ENCODE measurements at places on chromosomes 4 and X. TPM values are rescaled to one million over a fixed set of nuclear protein-coding genes. Genes with fewer than 3 reads are reported as not detected.

ADH1C gene
- total RNA-seq = 11.7 TPM

GRCh38 chrX:4936315-4936714 is 1222.9 kb upstream of the PRKX start:
- no peak overlapping the region for H3K4me3 ChIP-seq
- no peaks in the 10 kb centered on the region for H3K36me3 ChIP-seq
- H3K27ac ChIP-seq = no peak overlapping the region
- H3K27me3 ChIP-seq = no peaks in the 10 kb centered on the region
- DNase-seq = no peak

DNA sequence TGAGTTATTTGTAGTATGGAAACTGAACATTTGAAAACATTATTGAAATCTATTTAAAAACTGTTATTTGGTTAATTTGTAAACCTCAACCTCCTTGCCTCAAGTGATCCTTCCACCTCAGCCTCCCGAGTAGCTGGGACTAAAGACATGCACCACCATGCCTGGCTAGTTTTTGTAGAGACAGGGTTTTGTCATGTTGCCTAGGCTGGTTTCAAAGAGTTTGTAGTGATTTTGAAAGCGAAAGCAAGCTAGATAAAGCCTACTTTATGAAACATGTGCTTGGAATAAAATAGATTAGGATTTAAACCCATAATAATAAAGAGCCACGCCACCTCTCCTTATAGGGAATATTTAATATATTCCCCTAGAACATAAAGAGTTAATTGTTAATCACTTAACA is 23.5 kb downstream of the ARSJ start:
- H3K4me1 ChIP-seq = no peaks in the 10 kb centered on the region
- H3K36me3 ChIP-seq = no peaks in the 10 kb centered on the region
- no peak overlapping the region for H3K27ac ChIP-seq

DNA sequence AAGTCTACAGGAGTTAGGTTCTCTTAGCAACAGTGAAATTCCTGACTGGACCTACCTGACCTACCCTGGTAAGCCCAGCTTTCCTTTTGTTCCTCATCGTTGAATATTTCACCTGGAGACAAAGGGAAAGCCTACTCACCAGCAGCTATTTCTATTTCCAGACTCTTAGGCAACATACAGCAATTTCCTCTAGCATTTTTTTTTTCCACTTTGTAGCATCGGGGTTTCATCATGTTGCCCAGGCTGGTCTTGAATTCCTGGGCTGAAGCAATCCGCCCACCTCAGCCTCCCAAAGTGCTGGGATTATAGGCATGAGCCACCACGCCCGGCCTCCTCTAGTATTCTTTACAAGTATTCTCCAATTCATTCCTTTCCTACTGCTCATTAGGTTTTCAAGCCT is 6.8 kb upstream of the S100G start:
- no peaks in the 10 kb centered on the region for H3K4me1 ChIP-seq
- no peak overlapping the region for H3K4me3 ChIP-seq
- DNase-seq = no peak
- no peak overlapping the region for H3K27ac ChIP-seq
- peaks cover 2% of the 10 kb centered on the region for H3K36me3 ChIP-seq

DNA sequence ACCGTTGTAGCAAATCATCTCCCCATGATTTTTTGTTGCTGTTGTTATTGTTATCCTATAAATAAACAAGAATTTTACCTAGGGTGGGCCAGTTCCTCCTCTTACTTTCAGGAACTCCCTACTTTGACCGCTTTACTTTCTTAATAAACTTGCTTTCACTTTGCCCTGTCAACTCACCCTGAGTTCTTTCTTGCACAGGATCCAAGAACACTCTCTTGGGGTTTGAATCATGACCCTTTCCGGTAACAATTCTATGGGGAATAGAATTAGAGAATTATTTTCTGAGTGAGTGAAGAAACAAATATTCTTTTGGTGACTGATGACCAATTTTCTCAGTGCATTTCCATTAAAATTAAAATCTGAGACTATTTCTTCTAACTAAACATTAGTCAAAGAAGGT is 584.0 kb upstream of the TENM3 start:
- no peaks in the 10 kb centered on the region for H3K27me3 ChIP-seq
- no peaks in the 10 kb centered on the region for H3K4me1 ChIP-seq
- no peak overlapping the region for H3K27ac ChIP-seq
- no peaks in the 10 kb centered on the region for H3K36me3 ChIP-seq

SPANXA1 gene
- total RNA-seq = not detected

DNA sequence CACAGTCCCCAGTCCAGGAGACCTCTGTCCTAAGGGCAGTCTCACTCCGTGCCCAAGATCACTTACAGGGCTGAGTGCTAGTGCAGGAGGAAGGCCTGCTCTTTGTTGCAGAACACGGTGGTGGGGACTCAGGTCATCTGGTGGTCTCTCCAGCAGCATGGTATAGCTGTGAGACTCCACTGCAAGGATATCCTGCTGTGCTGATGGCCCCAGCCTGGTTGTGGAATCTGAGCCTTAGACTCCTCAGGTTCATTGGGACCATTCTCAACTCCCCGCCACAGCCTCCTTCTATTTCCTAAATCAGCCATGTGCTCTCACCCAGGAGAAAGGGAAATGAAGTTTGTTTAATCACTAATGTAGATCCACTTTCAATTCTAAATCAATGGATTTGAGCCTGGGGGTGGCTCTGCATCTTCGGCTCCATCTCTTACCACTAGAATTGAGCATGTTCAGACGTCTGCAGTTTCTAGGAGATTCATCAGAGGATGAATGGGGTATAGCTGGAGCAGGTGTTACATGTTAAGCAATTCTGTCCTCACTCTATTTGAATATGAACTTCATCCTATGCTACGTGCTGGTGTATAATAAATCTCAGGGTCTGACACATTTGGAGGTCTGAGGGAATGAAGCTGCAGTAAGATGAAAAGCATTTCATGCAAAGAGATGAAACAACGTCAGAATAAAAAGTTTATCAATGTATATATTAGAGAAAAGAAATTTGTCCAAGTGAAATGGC is 189.2 kb downstream of the MGST2 start:
- H3K27me3 ChIP-seq = no peaks in the 10 kb centered on the region
- H3K36me3 ChIP-seq = no peaks in the 10 kb centered on the region
- no peaks in the 10 kb centered on the region for H3K4me1 ChIP-seq
- no peak for DNase-seq
- H3K27ac ChIP-seq = no peak overlapping the region

VEGFD gene
- 4.8 TPM for total RNA-seq

RBM46 gene
- total RNA-seq = not detected

MEPE gene
- not detected for total RNA-seq

MAGEC1 gene
- total RNA-seq = not detected

PCSK1N gene
- total RNA-seq = 0.45 TPM

GRCh38 chrX:20665481-20665880 is 398.8 kb upstream of the RPS6KA3 start:
- DNase-seq = no peak
- no peaks in the 10 kb centered on the region for H3K27me3 ChIP-seq
- H3K4me3 ChIP-seq = no peak overlapping the region
- H3K27ac ChIP-seq = no peak overlapping the region
- no peaks in the 10 kb centered on the region for H3K4me1 ChIP-seq

LRIT3 gene
- 0.36 TPM for total RNA-seq

- H3K36me3 ChIP-seq = no peaks in the 10 kb centered on the region
- DNase-seq = peak; percentile 92
- H3K4me3 ChIP-seq = peak overlapping the region; percentile 44
- no peak overlapping the region for H3K27ac ChIP-seq
- no peaks in the 10 kb centered on the region for H3K27me3 ChIP-seq
Measured at GRCh38 chr4:212438-213188, 88.3 kb downstream of the ZNF718 start.

- H3K4me1 ChIP-seq = no peaks in the 10 kb centered on the region
- no peak overlapping the region for H3K4me3 ChIP-seq
- no peaks in the 10 kb centered on the region for H3K36me3 ChIP-seq
- H3K27me3 ChIP-seq = no peaks in the 10 kb centered on the region
- no peak for DNase-seq
- no peak overlapping the region for H3K27ac ChIP-seq
Measured at GRCh38 chrX:72465889-72466288, 106.8 kb downstream of the HDAC8 start.

GRCh38 chr4:178958725-178959440 is 1516.6 kb upstream of the AGA start:
- no peaks in the 10 kb centered on the region for H3K4me1 ChIP-seq
- H3K27me3 ChIP-seq = no peaks in the 10 kb centered on the region
- H3K27ac ChIP-seq = no peak overlapping the region
- no peak overlapping the region for H3K4me3 ChIP-seq
- DNase-seq = no peak
- no peaks in the 10 kb centered on the region for H3K36me3 ChIP-seq

DNA sequence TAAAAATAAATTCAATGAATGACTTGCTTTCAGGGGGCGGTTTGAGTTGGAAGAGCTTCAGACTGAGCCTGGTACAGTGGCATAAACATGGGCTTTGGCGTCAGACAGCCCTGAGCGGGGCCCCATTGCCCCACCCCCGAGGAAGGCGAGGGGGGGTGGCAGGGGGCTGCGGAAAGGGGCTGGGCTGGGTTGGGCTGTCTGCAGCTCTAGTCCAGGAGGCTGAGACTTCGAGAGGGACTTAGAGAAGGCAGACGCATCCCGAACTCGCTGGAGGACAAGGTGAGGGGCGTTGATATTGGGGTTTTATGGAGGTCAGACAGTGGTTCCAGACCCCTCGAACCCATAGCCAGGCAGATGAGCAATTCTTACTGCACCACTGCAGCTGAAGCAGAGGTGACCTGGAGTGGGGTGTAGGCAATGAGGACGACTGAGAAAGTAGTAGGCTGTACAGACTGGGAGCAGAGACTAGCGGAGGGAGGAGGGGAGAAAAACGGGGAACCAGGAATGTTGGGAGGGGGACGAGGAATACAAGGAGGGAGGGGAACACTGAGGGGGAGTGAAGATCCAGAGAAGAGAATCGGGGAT is at the start of gene MAGED2:
Gene MAGED2 (plus strand): TSS at position 222 of the 585 bp plus-strand sequence. CDS start 1,587 bp downstream, outside the sequence.
- H3K36me3 ChIP-seq = no peaks in the 10 kb centered on the region
- H3K4me1 ChIP-seq = no peaks in the 10 kb centered on the region

DNA sequence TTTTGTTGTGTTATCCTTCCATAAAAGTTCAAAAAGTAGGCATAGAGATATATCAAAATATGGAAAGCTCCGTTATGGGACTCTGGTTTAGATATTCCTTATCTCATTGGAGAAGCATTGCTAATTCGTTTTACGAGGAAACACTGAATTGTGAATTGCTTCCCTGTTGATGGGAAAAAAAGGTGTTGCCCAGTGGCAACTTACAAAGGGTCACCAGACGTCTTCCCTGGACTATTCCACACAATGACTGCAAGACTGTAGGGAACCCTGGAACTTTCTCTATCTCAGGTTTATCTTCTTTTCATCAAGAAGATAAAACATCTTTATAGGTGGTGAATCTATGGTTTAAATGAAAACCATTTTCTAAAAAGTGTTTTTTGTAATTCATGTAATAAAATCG is 137.7 kb downstream of the MID1 start:
- no peak overlapping the region for H3K27ac ChIP-seq
- no peak for DNase-seq
- no peaks in the 10 kb centered on the region for H3K4me1 ChIP-seq
- no peaks in the 10 kb centered on the region for H3K27me3 ChIP-seq
- H3K36me3 ChIP-seq = no peaks in the 10 kb centered on the region

- H3K27me3 ChIP-seq = no peaks in the 10 kb centered on the region
- H3K36me3 ChIP-seq = peaks cover 4% of the 10 kb centered on the region
- no peak overlapping the region for H3K4me3 ChIP-seq
- DNase-seq = no peak
- no peaks in the 10 kb centered on the region for H3K4me1 ChIP-seq
- H3K27ac ChIP-seq = no peak overlapping the region
Measured at GRCh38 chr4:83080561-83080960, 34.0 kb downstream of the PLAC8 start.

- no peak overlapping the region for H3K27ac ChIP-seq
- H3K27me3 ChIP-seq = no peaks in the 10 kb centered on the region
- H3K36me3 ChIP-seq = no peaks in the 10 kb centered on the region
- DNase-seq = no peak
Measured at GRCh38 chr4:168804146-168804545, 205.9 kb downstream of the CBR4 start.

DNA sequence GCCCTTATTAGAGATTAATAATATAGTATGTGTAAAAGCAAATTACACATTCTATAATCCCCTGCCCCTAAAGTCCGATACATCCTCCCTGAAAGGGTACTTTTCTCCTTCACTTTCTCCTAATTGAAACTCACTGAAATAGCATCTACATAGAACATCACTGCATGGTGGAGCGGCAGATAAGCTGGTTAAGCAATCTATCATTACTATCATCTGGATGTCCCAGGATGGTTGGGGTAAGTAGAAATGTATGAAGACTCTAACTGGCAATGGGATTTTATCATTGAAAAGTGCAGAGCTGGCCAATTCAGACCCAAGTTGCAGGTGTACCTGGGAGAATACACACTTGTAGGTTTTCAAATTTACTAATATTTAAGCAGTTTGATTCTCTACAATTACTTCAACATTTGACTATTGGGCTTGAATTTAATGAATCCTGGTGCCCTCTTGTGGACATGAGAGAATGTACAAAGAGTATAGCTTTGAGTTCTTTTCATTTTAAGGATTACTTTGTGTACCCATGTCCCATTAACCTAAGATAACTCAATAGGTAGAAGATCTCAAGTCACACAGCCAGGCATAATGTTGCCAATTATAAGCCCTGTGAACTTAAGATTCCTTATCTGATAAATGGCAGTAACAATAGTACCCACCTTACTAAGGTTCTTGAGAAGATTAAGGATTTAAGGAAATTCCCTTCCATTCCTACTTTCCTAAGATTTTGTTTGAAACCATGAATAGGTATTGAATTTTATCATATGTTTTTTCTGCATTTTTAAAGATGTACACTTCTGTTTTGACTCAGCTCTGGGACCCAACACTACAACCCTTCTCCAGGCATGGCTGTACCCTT is 69.8 kb downstream of the SHROOM3 start:
- no peak overlapping the region for H3K27ac ChIP-seq
- no peaks in the 10 kb centered on the region for H3K4me1 ChIP-seq
- no peaks in the 10 kb centered on the region for H3K27me3 ChIP-seq
- H3K36me3 ChIP-seq = no peaks in the 10 kb centered on the region

DNA sequence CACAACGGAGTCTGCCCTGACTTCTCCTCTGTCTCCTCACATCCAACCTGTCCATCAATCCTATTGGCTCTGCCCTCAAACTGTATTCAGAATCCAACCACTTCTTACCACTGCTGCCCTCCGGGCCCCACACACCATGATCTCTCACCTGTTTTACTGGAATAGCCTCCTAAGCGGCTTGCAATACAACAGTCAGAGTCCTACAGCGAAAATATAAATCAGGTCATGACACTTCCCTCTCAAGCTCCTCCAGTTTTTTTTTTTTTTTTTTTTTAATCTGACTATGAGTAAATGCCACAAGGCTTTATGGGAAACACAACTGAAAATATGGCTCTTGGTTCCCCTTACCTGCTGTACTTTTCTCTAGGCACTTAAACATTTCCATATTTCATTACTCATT is 42.8 kb downstream of the SHISA3 start:
- no peak overlapping the region for H3K27ac ChIP-seq
- no peaks in the 10 kb centered on the region for H3K27me3 ChIP-seq
- H3K4me3 ChIP-seq = no peak overlapping the region
- H3K4me1 ChIP-seq = no peaks in the 10 kb centered on the region
- peaks cover 3% of the 10 kb centered on the region for H3K36me3 ChIP-seq

DNA sequence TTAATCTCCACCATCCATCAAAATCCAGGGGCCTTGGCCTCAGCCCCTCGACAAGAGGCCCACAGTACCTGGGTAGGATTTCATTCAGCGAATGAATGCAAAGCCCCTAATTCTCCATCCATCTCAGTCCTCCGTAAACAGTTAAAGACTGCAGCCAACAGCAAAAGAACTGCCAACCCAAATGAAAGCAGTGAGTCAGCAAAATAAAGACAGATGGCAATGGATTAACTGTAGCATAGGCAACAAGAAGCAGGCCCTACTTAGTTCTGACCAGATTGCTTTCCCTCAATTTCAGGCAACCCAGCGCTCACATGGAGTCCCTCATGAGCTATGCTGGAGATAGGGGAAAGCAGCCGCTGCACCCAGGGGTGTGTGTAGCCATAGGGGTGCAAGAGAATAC is 21.4 kb downstream of the PLAC1 start:
- no peaks in the 10 kb centered on the region for H3K4me1 ChIP-seq
- no peak for DNase-seq
- no peak overlapping the region for H3K27ac ChIP-seq
- no peaks in the 10 kb centered on the region for H3K27me3 ChIP-seq
